ENCODE measurements at places on chromosomes 2 and 18.
A peak's percentile ranks its signal among the peaks of the same experiment; 100 is the strongest.

- DNase-seq, result no peak
Observed at GRCh38 chr2:133293544-133294353, 274.5 kb downstream of the NCKAP5 start.

- no peak for DNase-seq
Observed at GRCh38 chr2:189527812-189528592, 52.6 kb downstream of the SLC40A1 start.

DNA sequence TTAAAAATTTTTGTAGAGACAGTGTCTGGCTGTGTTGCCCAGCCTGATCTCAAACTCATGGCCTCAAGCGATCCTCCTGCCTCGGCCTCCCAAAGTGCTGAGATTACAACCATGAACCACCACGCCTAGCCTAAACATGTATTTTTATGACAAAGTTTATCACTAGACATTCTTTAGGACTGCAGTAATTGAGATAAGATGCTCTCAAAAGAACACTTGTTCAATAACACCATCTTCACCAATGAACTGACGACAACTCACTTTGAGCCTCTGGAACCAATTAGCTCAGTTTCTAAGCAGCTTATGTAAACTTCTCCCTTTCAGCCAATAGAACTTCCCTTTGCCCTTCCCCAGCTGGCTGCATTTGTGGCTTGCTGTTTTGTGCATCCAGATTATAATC is 15.3 kb upstream of the PPP4R1 start:
- DNase-seq, result no peak

DNA sequence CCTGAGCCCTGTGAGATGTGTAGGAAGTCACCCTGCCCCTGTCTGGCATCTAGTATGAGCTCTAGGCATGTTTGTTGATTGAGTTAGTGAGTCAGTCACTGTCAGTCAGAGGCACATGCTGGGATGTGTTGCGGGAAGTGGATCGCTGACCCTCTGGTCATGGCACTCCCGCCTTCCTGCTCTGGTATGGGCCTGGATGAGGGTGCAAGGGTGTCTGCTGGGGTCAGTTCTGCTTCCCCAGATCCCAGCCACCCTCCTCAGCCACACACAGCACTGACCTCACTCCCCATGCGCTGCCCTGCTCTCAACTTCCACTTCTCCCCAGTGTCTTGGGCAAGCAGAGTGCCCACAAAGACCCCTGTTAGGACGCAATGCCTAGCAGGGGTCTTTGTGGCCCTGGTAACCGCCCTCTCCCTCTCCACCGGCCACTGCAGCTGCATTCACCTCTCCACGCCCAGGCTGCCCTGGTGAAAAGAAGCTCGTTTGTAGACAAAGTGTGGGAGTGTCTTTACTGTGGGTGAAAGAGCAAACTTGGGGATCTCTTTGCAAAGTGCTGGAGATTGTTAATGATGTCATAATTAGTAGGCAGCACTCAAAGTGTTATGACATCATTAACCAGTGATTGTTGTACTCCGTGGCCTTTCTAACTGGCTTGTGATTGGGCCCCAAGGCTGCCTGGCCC is 252.1 kb downstream of the LDLRAD4 start:
- DNase-seq, result no peak

- DNase-seq, result no peak
Observed at GRCh38 chr2:32235315-32235714, 29.4 kb downstream of the NLRC4 start.

DNA sequence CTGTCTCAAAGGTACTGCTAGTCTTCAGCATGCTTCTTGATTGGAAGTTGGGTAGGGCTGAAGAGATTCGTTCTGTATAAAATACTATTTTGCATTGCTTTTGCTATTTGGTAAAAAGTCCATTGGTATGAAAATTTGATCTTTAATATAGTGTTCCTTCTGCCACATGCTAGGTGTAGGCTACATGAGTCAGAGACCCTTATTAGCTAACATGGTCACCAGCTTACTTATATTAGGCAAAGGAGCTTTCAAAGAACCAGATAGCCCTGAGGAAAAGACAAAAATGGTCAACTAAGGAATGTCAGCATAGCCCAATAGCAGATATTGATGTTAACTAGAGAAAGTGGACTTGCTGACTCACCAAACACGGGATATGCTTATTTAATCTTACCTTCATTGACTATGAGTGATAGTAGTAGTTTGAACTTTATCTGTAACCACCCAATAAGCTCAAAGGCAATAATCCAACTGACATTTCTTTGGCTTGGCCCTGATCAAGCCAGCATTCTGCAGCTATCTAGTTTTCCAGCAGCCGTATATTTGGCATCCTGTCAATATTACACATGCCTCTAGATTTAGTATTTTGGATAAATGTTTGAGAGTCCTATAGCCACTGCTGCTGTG is 110.0 kb downstream of the TPGS2 start:
- no peak for DNase-seq

- DNase-seq, result peak; percentile 27
Observed at GRCh38 chr18:13447621-13448334, 229.2 kb downstream of the LDLRAD4 start.

- DNase-seq, result no peak
Observed at GRCh38 chr2:127653421-127654083, 7.6 kb downstream of the GPR17 start.

DNA sequence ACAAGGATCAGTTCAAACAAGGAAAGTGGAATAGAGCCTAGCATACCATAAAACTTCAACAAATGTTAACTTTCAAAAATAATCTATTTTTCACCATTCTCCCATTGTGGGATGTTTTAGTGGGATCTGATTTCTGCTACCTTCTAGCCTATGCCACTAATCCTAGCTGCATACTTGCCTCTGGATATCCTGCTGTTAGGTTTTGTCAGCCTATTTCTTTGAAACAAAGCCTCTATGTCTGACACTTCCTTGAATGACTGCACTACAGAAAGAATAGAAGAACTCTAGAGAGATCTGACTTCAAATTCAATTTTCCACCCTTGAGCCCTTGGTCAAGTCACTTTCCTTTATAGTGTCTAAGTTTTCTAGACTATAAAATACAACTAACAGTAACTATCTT is 291.5 kb downstream of the PTH2R start:
- DNase-seq, result no peak

GRCh38 chr2:175398848-175399247 is 217.3 kb upstream of the ATP5MC3 start:
- no peak for DNase-seq

DNA sequence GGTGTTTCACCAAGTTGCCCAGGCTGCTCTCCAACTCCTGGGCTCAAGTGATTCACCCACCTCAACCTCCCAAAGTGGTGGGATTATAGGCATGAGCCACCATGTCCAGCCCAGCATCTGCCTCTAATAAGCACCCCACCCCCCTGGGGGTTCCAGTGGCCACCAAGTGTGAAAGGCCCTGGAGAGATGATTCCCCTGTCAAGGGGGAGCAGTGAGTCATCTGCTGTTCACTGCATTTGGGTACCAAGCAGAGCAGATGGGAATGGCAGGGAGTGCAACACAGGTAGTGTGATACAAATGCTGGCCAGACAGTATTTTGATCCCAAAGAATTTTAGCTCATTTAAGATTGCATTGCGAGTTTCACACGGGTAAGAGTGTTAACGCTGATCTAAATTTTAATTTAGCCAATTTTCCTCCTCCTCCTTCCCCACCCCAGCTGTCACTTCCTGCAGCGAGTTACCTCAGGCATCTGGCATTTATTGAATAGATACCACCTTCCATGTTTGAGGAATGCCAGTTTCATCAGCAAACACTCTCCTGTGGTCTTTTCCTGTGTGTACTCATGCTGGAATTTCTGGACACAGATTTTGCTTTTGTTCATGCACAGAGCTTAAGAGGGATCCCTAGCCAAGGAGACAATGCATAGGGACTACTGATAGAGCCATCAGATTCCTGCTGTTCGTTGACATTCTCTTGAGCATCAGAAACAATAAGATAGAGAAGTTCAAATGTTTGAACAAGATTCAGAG is 32.4 kb upstream of the NCK2 start:
- no peak for DNase-seq

DNA sequence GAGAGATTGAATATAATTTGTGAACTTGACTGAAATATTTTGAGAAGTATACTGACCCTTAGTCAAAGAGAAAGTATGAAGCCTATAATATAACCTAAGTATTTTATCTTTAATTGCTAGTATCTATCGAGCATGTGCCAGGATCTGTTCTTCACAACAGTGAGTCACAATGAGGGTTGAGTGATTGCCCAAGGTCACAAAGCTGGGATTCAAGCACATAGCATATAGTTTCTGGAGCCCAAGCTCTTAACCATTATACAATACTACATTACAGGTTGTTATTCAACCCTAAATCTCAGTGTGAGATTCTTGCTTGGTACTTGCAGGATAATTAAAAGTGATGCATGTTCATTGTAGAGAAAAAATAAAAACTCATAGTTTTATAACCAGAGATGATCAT is 97.2 kb downstream of the RAB3GAP1 start:
- DNase-seq, result no peak

DNA sequence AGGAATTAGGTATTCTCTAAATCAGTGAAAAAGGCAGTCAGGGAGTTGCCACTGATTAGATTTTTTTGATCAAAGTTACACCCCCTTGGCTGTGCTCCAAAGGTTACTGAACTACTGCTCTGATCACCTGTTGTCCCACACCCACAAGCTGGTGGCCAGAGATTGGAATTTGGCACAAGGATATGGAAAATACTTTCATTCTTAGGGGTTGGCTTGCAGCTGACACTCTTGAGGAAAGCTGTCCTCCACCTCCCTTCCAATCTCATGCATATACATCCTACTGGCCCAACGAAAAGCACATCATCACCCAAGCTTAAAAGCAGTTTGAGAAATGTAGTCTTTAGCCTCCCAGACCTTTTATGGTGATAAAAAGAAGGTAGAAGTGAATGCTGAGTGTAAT is 329.5 kb upstream of the CHAC2 start:
- DNase-seq, result no peak

DNA sequence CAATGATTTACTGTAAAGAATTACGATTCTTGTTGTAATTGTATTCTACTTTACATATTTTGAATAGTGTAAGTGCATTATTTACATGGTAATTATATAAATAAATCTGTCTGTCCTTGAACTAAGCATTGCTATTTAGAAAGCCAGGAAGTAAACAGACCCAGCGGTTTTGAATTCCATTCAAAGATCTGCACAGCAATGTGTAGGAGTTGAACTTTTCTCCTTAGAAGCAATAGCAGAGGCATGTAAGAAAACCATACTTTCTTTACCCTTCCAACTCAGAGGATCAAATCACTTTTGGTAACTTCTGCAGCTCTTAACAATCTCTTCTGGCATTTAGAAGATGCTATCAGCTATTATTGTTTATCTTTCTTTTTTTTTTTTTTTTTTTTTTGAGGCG is 109.2 kb upstream of the VRK2 start:
- DNase-seq, result no peak

DNA sequence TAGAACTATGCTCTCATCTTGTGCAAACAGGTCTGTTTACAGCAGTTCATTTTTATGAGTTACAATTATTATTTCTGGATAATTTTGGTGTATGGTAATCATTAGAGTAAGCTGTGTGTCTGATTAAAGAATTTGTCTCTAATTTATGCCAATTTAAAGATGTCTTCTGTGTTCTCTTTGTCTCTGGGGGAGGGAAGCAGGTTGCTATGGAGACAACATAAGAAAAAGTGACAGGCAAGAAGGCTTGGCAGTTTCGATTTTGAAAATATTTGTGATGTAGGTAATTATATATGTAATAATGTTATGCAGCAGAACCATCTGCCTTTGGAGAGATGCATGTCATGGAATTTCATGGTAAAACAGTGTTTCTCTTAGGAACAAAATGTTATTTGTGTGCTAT is 78.2 kb downstream of the SH3RF3 start:
- DNase-seq, result no peak

GRCh38 chr2:122446761-122447160 is 691.3 kb downstream of the TSN start:
- DNase-seq, result no peak

- DNase-seq, result no peak
Observed at GRCh38 chr2:171939743-171940071, 17.4 kb downstream of the HAT1 start.

DNA sequence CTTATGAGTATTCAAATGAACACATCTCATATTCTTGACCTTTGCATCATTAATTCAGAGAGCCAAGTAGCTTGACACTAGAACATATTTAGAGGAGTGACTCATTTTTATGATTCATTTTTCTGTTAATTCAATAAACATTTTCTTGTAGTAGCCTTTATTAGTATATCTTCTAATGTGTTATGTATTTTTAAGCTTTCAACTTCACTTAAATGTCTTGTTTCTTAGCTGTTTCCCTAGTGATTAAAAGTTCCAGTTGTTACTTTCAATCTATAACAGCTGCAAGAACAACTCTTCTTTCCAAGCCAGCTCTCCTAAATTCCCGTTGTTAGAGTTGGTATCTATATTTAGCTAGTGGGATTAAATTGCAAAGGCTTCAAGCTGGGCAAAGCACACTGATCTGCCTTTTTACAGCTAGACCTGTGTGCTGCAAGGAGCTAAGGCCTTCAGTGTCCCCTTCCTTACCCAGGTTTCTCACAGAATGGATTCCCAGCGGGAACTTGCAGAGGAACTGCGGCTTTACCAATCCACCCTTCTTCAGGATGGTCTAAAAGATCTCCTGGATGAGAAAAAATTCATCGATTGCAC is at the start of gene KLHL41:
Gene KLHL41, plus strand, starts transcription at position 405 of the 588 bp plus-strand sequence. Its CDS starts 77 bp downstream, at position 482.
- DNase-seq, result no peak

DNA sequence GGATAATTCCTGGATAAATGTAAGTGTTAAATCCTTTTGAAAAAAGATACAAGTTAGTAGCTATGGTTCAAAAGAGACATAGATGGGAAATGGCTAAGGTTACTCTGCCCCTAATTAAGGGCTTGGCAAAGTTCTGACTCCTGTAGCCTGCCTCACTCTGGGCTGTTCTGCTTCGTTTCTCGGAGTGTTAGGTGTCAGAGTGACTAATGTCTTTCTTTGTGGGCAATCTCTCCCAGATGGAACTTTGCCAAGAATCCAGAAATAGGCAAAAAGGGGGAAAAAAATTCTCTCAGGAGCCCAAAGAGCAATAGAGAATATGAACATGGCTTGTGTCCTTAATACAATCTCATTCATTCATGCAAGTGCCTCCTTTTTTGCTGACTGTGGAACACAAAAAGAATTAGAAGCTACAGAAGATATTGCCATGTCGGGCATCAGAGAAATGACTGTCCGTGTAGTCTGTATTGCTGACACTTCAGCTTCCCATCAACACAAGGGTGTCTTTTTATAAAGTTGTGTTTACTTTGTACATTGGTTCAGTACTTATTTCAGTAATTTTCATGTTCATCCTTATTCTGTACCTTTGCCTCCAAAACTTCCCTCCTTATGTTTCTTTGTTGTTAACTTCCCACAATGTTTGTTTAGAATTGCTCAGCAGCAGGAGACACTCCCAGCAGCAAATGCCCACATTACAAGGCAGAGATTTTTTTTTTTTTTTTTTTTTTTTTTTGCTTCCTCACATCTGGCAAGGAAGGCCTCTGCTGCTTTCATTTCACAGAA is 134.0 kb downstream of the FTCDNL1 start:
- no peak for DNase-seq
